EH (cell line): ENCODE measurements at places on chromosomes 1 and 21.

DNA sequence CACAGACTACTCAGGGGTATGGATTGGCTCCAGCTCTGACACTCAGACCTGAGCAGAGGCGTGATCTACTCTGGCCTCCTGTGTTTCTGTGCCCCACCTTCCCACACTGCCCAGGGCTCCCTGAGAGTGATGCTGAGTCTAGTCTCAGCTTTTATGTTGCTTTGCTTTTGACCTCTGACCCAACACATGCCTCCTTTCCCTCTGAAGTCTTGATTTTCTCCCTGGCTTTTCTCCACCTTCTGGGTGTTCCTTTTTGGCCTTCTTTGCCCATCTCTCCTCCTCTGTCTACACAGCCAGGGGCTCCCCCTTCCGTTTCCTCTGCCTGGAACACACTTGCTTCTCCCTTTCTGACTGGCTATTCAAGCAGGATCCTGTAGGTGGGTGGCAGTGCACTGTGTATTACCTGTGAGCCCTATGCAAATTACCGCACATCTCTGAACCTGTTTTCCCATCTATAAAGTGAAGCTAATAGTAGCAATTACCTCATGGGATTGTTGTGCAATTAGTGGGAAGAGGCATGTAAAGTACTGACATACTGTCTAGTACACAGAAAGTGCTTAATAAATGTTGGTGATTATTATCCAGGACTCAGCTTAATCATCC is 13.7 kb upstream of the MEX3A start:
- DNase-seq: no peak

- peak; percentile 63 for DNase-seq
Measured at GRCh38 chr1:203584035-203584434, 42.6 kb upstream of the ATP2B4 start.

DNA sequence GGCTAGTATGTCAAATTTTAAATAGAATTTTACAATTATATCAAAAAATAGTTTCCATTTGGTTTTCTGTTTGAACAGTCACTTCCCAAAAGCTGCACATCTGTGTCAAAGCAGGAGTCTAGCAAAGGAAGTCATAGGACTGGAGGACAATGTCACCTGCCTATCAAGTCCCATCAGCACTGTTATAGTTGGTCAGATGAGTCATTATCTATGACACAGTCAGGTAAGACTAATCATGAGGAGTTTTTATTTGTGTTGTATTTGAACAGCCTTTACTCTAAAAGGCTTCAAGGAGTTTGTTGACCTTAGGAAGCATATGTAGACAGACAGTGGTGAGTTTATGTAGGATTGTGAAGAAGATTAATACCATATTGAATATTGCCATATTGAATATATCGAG is 74.2 kb upstream of the QSOX1 start:
- DNase-seq: no peak

- DNase-seq: no peak
Measured at GRCh38 chr1:19354531-19354981, 42.4 kb downstream of the SLC66A1 start.

DNA sequence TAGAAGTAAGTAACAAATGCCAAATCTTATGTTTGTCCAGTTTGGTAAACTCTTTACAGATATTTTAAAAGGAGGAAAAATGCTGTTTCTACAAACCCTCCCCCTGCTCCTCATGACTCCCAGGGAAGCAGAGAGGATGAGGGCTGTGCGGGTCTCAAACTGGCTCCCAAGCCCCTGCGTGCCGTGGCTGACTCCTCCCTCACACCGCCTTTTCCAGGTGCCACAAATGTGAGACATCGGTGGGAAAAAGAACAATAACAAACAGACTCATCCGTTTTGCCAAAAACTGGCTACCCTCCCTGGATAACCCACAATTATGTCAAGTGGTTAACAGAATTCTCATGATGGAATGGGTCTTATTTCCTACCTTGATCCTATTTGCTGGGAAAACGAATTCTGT is 594.6 kb downstream of the PTPRU start:
- DNase-seq: no peak

GRCh38 chr1:173422456-173422976 is 54.6 kb upstream of the PRDX6 start:
- DNase-seq: no peak

DNA sequence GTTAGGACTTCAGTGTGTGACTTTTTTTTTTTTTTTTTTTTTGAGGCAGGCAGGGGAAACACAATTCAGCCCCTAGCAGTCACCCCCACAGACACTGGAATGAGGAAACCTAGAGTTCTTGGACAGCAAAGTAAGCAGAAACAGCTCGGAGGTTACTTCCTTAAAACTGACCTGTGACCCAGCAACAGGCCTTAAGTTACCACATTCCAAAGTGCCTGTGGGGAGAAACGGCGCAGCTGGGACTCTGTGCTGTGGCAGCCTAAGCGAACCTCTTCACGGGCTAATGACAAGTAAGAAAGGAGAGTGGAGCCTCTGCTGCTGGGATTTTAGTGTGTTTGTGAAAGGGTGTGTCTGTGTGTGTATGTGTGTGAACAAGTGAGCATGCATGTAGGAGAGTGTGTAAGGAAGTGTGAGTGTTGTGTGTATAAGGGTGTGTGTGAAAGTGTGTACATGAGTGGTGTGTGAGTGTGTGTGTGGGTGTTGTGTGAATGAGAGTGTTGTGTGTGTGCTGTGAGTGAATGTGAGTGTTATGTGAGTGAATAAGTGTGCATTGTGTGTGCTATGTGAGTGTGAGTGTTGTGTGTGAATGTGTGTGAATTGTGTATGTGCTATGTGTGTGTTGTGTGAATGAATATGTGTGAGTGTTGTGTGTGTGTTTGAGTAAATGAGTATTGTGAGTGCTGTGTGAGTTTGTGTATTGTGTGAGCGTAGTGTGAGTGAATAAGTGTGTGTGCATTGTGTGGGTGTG is 180.8 kb downstream of the BRINP2 start:
- DNase-seq: no peak

GRCh38 chr1:152029144-152029928 is 7.5 kb downstream of the S100A11 start:
- peak; percentile 55 for DNase-seq

- no peak for DNase-seq
Measured at GRCh38 chr1:231581859-231582258, 44.7 kb upstream of the DISC1 start.

GRCh38 chr1:113808450-113809195 is 3.7 kb downstream of the RSBN1 start:
- DNase-seq: peak; percentile 32

GRCh38 chr21:43750339-43751033 is 25.6 kb downstream of the CSTB start:
- DNase-seq: no peak
